ENCODE measurements at places on chromosomes 2 and 18.

- no peak overlapping the region for H3K4me3 ChIP-seq
- H3K4me1 ChIP-seq: no peaks in the 10 kb centered on the region
- DNase-seq: no peak
- no peak overlapping the region for H3K27ac ChIP-seq
These were observed 238.2 kb downstream of the CDH7 start for GRCh38 chr18:65988972-65989371.

DNA sequence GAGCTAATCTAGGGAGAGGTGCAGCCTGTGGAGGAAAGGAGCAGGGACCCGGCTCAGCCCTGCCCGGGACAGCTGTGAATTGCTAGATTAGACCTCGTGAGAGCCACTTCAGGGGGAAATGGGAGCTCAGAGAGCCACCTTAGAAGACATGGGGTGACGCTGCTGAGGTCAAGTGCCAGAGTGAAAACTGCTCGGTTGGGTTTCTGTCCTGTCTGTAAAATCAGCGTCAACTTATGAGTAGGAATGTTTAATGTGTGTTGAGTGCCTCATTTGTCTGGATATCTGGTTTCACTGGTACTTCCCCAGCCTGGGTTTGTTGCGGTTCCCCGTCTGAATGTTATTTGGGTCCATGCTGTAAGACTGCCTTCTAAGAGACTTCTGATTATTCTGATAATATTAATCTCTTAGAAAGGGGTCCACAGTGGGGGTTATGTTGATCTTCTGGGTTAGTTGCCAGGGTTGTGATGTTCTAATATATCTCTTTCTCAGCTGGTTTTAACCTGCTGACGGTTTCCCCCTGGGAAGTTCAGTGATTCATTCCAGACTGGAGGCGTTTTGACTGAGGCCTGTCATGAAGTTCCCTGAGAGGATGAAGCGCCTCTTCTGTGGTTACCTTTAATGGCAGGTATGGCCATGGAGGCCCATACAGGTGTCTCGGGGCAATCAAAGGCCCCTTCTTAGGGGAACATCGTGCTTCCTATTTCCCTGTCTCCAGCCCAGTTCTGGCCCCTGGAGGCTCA is 175.9 kb downstream of the SH3RF3 start:
- peaks cover under 1% of the 10 kb centered on the region for H3K4me1 ChIP-seq
- no peak overlapping the region for H3K4me3 ChIP-seq
- H3K27me3 ChIP-seq: no peaks in the 10 kb centered on the region
- no peaks in the 10 kb centered on the region for H3K36me3 ChIP-seq
- DNase-seq: no peak

DNA sequence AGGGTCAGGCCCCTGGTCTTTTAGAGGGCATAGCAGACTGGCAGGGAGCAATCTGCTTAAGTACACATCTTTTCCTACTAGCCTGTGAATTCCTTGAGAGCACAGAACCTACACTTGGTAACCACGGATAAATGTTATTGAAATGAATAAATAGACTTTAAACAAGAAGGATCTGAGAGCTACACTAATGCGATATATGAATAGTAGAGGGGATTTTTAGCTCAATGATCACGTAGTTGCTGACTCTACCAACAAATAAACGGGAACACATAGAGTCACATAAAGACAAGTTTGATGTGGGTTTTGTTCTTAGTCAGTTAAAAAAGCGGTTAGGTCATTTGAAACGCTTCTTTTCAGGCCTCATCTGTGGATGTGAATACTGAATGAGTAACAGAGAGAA is 290.3 kb upstream of the CCDC68 start:
- H3K27ac ChIP-seq: no peak overlapping the region
- DNase-seq: no peak
- no peaks in the 10 kb centered on the region for H3K4me1 ChIP-seq
- H3K4me3 ChIP-seq: no peak overlapping the region
- H3K36me3 ChIP-seq: no peaks in the 10 kb centered on the region

DNA sequence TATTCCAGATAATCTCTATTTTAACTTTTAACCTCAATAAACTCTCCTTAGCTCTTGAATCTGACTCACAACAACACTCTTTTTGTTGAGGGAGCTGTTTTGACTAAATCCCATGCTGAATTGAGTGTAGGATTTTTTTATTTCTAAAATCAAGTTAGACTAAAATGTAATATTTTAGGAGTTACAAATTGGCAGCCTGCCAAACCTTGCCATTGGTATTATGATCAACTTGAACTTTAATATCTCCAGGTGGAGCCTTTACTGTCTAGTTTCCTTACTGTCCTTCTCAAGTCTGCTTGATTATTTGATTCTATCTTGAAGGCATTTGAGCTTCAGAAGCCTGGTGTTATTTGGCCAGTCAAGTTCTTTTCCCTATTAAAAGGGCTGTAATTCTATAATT is 8.7 kb downstream of the PIKFYVE start:
- H3K27ac ChIP-seq: no peak overlapping the region
- no peak for DNase-seq

- H3K4me1 ChIP-seq: no peaks in the 10 kb centered on the region
- H3K27me3 ChIP-seq: peaks cover 9% of the 10 kb centered on the region
- no peak for DNase-seq
- no peak overlapping the region for H3K27ac ChIP-seq
- no peak overlapping the region for H3K4me3 ChIP-seq
These were observed 16.4 kb downstream of the ESPNL start for GRCh38 chr2:238116298-238117198.

DNA sequence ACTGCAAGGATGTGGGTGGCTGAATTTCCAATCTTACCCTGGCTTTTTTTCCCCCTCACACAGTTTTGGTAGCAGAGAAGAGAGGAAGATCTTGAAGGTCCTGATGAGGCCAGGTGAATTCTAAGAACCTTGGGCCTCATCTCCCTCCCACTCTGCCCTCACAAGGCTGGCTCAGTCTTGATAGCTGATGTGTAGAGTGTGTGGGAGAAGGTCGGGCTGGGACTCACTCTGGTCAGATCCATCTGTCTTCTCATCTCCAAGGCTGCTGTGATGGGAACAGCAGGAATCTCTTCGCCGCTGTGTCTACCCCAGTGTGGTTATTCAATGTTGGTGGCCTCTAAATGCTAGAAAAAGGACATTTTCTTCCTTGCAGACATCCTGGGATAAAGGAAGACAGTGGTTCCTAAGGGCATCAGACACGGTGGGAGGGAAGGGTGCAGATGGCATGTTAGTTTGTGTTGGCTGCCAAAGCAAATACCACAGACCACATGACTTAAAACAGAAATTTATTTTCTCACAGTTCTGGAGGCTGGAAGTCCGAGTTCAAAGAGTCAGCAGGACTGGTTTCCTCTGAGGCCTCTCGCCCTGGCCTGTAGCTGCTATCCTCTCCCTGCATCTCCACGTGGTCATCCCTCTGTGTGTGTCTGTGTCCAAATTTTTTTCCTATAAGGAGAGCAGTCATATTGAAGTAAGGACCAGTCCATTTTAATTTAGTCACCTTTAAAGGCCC is 37.6 kb upstream of the MGAT4A start:
- peaks cover 18% of the 10 kb centered on the region for H3K36me3 ChIP-seq
- H3K27me3 ChIP-seq: no peaks in the 10 kb centered on the region
- peak overlapping the region; percentile 48 for H3K27ac ChIP-seq
- peak overlapping the region; percentile 56 for H3K4me3 ChIP-seq
- peaks cover 69% of the 10 kb centered on the region for H3K4me1 ChIP-seq

DNA sequence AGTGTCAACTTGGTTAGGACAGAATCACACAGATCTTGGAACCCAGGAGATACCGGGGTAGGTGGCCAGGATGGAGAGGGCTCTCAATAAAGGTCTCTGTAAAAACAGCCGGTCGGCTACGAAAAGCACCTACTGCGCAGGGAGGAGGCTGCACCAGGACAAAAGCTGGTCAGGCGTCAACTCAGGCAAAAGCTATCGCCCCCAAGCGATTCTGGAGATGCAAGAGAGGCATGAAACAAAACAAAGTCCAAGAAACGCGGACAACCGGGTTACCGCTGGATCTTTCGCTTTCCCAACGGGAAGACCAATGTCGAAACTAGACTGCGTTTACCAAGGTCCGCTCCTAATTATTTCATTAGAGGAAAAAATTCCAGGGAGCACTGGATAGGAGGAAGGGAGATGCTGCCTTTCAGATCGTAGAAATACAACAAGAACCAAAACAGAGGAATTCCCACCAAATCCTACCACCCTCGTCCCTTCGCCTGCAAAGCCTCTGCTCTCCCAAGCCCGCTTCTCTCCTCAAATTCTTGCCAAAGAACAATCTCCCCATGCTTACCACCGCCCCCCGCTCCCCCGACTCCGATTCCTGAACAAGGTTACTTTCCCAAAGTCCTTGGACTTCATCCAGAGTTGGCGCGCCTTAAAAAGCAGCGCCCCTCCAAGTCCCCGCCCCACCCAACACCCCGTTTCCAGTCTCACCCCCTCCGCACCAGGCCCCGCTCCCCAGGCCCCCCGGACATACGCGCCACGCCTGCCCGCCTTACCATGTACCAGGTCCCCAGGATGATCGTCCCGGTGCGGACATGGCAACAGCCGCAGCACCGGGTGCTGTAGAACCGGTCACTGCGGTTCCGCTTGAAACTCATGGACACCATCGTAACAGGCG is 539 bp downstream of the LAPTM4A start:
- no peak overlapping the region for H3K4me3 ChIP-seq
- peak; percentile 44 for DNase-seq
- H3K27me3 ChIP-seq: peaks cover 6% of the 10 kb centered on the region
- no peak overlapping the region for H3K27ac ChIP-seq
- H3K4me1 ChIP-seq: peaks cover 21% of the 10 kb centered on the region

DNA sequence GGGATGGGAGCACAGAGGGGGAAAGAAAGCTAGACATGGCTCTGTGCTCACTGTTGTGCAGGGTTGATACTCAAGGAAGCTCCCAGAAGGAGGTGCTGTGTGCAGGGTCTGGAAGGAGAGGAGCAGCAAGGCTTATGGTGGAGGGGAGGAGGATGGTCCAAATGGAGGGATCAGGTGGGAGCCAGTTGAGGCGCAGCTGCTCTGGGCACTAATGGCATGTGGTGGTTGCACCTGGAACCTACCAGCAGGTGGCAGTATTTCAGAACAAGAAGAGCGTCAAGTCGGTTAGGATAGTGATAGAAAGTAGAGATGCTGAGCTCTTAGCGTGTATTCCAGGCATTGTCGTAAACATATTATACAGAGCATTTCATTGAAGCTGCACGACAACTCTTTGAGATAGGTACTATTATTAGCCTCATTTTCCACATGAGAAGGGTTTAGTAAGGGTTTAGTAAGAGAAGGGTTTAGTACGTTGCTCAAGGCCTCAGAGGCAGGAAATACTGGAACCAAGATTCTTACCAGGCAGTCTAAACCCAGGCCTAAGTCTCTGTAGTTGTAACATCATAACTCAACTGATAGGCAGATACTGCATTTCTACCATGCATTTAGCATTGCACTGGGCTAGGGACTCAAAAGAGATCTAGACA is 223.7 kb downstream of the CYP26B1 start:
- no peak overlapping the region for H3K4me3 ChIP-seq
- H3K27me3 ChIP-seq: peaks cover 2% of the 10 kb centered on the region
- H3K4me1 ChIP-seq: no peaks in the 10 kb centered on the region
- no peak for DNase-seq
- H3K36me3 ChIP-seq: no peaks in the 10 kb centered on the region
- H3K27ac ChIP-seq: no peak overlapping the region

GRCh38 chr18:58172031-58172430 is 128.0 kb downstream of the NEDD4L start:
- no peak for DNase-seq
- peaks cover under 1% of the 10 kb centered on the region for H3K4me1 ChIP-seq
- no peak overlapping the region for H3K27ac ChIP-seq
- H3K4me3 ChIP-seq: no peak overlapping the region
- H3K36me3 ChIP-seq: no peaks in the 10 kb centered on the region

- no peak overlapping the region for H3K27ac ChIP-seq
- peaks cover 3% of the 10 kb centered on the region for H3K27me3 ChIP-seq
- no peak overlapping the region for H3K4me3 ChIP-seq
- no peaks in the 10 kb centered on the region for H3K4me1 ChIP-seq
- no peak for DNase-seq
These were observed 237.0 kb downstream of the LPIN1 start for GRCh38 chr2:11983401-11983800.
